ENCODE measurements at places on chromosomes 12 and 14. TPM values are rescaled to one million over a fixed set of nuclear protein-coding genes. Genes with fewer than 3 reads are reported as not detected.

Gene KRT6C
- not detected for total RNA-seq

Gene CCDC177
- total RNA-seq: not detected

Gene SOAT2
- total RNA-seq: not detected

Gene TAS2R14
- 0.06 TPM for total RNA-seq

Gene BIN2
- total RNA-seq: not detected

Gene HNF1A
- 0.36 TPM for total RNA-seq

Gene CORO1C
- total RNA-seq: 157 TPM

Gene PMCH
- not detected for total RNA-seq

Gene MIPOL1
- total RNA-seq: 6.7 TPM

Gene RFX4
- not detected for total RNA-seq

Gene NTS
- total RNA-seq: 0.51 TPM

Gene TAS2R8
- total RNA-seq: not detected

Measured in epithelial cell of proximal tubule (primary cell).